Right cardiac atrium (tissue), 5 donors: ENCODE measurements at places on chromosomes 2 and 18. TPM values are rescaled to one million over a fixed set of nuclear protein-coding genes. Genes with fewer than 3 reads are reported as not detected.

DNA sequence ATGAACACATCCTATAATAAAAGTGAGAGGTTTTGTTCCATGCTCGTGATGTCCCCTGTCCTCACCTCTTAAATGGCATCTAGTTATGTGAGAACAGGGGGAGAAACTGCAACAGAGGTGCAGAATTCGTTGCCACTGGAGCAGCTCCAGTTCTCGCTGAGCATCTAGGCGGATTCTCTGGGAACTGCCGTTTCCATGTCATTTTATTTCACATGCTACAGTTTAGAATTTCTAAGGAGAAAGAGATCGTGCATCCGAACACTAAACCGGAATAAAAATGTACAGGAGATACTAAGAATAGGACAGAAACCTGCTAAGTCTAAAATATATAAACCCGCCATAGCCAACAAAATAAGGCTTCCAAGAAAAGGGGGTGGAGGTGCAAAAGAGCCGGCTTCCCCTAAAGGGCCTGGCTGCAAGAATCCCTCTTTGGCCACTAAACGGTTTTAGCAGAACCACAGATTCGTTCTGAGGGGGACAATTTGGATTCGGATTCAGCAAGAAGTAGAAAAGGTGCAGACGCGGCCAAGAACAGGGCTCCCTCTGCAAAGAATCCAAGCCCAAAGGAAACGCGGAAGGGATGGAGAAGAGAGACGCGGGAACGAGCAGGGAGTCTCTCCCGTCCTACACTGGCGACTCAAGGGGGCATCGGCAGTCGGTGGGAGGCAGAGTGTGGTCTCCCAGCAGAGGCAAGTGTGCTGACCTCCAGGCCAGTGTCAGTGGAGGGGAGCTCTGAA, 1.3 kb downstream of the TMEM163 start:
- no peak for DNase-seq

GRCh38 chr2:182077448-182078142, 91.9 kb downstream of the PPP1R1C start:
- DNase-seq = peak; percentile 37

- peak; percentile 78 for DNase-seq
These were observed 26.8 kb downstream of the ADRA2B start for GRCh38 chr2:96089356-96090195.

- no peak for DNase-seq
These were observed 120.8 kb downstream of the GREB1L start for GRCh38 chr18:21362831-21363230.

- DNase-seq = no peak
These were observed 1343.2 kb upstream of the LRRTM1 start for GRCh38 chr2:81647715-81648230.

DNA sequence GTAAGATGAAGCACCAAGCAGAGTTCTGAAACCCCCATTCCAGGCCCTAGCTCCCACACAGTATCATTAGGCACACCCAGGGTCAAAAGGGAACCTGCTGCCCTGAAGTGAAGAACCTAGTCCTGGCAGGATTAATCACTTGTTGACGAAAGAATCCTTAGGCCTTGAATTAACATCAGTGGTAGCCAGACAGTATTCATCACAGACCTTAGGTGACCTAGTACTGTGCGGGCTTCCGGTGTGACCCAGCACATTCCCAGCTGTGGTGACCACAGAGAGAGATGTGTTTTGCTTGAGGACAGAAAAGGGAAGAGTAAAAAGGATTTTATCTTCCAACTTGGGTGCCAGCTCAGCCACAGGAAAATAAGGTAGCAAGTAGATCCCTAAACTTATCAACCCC, 1071.4 kb upstream of the FAM98A start:
- DNase-seq = no peak

GRCh38 chr2:100629309-100629708, 66.5 kb downstream of the PDCL3 start:
- DNase-seq = no peak

- peak; percentile 22 for DNase-seq
These were observed 47.4 kb downstream of the VWA3B start for GRCh38 chr2:98134172-98135005.

CNDP1 gene
- total RNA-seq = not detected

FEV gene
- not detected for total RNA-seq

ZC3H6 gene
- total RNA-seq = 23.1 TPM

MARCO gene
- total RNA-seq = 96.6 TPM

REEP1 gene
- 28.1 TPM for total RNA-seq

STK16 gene
- 19.3 TPM for total RNA-seq

KIAA1328 gene
- 7.5 TPM for total RNA-seq

IL36A gene
- not detected for total RNA-seq

LRP2 gene
- 0.33 TPM for total RNA-seq
